ENCODE measurements at places on chromosomes 12 and 14.

DNA sequence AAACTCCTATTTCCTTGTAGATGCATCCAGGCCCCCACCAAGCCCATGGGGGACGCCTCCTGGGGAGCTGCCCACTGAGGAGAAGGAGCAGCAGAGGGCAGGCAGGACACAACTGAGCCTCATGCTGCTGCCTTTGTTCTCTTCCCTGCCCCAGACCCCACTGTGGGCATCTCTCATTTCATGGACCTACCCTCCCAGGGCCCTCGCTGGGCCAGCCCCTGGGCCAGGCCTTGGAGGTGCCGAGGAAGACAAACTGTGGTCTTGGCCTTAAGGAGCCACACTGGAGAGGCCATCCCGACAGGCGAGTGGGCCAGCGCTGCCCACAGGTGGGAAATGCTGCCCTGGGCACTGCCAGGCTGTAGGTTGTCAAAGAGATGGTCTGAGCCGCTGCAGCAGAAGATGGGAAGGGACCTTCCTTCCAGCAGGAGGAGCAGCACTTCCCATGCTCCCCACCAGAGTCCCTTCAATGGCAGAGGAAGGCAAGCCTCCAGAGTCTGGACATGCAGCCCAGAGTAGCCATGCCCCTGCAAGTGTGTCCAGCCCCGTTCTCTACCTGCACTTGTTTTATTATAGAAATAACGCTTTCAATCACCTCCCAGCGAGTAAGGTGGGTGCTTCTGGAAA lies 147.4 kb downstream of the BCL11B start:
- DNase-seq = no peak

DNA sequence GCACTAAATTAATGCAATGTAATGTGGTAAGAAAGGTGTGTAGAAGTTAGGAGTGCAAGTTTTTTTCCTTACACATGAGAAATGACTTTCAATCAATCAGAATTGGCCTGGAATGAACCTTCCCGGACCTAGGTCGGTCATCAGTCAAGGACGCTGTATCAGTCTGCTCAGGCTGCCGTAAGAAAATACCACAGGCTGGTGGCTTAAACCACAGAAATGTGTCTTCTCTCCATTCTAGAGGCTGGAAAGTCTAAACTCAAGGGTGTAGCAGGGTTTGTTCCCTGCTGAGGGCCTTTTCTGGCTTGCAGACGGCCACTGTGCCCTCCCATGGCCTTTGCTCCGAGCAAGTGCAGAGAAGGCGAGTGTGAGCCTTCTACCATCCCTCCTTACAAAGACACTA lies 86.6 kb upstream of the DYNC1H1 start:
- no peak for DNase-seq

DNA sequence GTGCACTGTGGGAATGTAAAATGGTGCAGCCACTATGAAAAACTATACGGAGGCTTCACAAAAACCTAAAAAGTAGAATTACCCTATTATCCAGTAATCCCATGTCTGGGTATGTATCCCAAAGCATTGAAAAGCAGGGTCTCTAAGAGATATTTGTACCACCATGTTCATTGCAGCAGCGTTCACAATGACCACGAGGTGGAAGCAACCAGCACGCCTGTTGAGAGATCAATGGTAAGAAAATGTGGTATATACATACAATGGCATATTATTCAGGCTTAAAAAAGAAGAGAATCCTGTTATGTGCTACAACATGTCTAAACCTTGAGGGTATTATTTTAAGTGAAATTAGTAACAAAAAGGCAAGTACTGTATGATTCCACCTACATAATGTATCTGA lies 910 bp upstream of the NOPCHAP1 start:
- DNase-seq = no peak

DNA sequence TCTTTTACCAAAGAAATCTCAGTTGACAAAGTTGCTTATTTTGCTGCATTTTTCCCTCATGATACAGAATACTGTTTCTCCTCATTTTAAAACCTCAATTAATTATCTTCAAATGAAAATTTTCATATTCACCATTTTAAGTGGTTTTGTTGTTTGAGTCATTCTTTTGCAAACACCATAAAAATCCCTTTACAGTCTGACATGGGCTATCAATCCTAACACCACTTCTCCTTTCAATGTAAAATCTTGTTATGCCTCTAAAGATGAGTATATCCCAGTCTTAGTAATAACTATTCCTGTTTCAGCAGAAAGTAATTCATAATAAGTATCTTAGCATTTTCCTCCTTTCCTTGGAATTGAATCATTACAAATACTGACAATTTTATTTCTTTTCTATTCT lies 192.2 kb downstream of the SYT1 start:
- no peak for DNase-seq

GRCh38 chr12:113119980-113120669 lies 15.4 kb downstream of the RASAL1 start:
- no peak for DNase-seq

GRCh38 chr12:107306141-107306659 lies 212.9 kb upstream of the CRY1 start:
- no peak for DNase-seq

GRCh38 chr12:39605996-39606395 lies 13.6 kb downstream of the ABCD2 start:
- DNase-seq = no peak

DNA sequence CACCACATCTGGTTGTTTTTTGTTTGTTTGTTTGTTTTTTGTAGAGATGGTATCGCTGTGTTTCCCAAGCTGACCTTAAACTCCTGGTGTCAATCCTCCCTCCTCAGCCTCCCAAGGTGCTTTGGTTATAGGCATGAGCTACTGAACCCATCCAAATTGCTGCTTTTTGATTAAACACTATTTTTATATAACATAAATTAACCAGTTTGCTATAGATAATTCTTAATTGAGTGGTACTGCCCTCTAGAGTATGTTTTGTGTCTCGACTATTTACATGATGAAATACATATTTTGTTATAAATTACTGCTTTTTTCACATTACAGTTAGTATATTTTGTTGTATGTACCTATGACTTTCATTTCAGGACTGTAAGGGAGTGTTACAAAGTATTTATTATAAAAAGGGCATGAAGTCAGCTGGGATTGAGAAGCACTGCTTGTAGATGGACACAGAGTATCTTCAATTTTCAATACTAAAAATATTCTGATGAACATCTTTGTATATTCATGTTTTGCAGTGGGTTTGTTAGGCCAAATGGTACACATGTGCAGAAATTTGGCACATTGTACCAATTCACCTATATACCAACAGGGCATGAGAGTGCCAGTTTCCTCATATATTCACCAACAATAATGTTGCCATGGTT lies 14.9 kb upstream of the SCAF11 start:
- DNase-seq = no peak

- DNase-seq = no peak
These were observed 10.9 kb downstream of the ATP6V0A2 start for GRCh38 chr12:123723011-123723410.

DNA sequence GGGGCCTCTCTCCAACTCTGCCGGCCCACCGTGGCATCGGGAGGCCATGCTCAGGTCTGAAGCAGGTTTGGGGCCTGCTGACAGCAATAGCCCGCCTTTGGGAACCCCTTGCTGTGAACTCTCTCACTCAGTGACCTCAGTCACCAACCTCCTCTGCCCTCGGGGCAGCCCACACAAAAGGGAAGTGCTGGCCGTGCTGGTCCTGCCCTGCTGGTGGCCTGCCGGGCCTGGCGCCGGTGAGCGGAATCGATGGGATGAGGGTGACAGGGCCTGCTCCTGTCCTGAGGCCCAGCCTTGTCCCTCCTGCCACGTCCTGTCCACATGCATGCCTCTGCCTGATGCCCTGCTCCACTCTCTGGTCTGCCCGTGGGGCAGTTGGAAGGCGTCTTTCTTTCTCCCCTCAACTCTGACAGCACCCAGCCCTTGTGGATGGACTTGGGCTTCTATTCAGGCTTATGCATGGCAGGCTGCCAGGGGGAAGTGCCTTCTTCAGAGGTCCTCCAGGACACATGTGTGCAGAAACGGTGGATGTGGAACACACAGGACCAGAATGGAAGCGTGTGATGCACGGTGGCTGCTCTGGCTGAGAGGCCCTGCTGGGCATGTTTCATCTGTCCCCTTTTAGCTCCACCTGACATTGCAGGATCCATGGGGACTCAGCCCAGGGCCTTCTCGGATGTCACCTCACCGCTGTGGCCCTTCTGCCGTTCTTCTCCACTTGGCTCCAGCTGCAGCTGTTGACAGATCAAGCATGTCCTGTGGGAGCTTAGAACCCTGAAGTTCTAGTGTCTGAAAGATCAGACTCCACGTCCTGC lies 31.9 kb downstream of the IL31 start:
- DNase-seq = no peak
